ENCODE measurements at places on chromosomes 13 and 19.

DNA sequence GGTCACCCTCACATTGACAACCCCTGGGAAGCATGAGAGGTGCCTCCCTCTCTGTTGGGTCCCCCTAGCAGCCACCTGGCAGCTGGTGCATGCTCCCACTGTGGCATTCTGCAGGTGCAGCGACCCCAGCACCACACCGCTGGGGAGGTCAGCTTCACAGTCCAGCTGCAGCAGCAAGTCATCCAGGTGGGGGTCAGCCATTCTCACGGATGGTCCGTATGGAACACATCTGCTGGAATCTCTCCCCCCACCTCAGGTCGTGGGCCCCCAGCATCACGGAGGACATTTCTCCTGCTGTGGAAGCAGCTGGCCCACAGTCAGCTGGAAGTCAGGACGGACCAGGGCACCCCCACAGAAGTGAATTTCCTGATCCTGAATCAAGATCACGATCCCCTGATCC lies 201.3 kb downstream of the COG6 start:
- DNase-seq = no peak

- peak; percentile 60 for DNase-seq
Measured at GRCh38 chr13:101144808-101145419, 271.4 kb downstream of the NALCN start.

DNA sequence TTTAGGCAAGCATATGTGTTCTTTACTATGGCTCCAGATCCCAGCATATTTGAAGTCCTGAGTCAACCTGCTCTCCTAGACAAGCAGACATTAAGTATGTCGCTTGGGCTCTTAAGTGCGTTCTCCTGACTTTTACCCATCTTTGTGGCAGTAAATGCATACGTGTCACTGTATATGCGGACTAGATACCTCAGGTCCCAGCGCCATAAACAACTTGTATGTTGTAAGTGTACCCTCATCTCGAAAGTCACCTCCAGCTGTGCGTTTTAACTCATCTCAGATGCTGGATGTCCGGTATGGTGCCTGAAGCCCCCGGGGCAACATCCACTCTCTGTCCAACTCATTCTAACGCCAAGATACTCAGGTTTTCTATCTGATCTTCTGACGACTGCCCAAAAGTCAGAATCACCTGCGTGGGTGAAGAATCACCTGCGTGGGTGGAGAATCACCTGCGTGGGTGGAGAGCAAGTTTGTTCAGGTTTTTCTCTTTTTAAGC lies 1.7 kb downstream of the PTOV1 start:
- DNase-seq = no peak

GRCh38 chr19:944663-945241 lies 18.9 kb downstream of the ARID3A start:
- DNase-seq = no peak

DNA sequence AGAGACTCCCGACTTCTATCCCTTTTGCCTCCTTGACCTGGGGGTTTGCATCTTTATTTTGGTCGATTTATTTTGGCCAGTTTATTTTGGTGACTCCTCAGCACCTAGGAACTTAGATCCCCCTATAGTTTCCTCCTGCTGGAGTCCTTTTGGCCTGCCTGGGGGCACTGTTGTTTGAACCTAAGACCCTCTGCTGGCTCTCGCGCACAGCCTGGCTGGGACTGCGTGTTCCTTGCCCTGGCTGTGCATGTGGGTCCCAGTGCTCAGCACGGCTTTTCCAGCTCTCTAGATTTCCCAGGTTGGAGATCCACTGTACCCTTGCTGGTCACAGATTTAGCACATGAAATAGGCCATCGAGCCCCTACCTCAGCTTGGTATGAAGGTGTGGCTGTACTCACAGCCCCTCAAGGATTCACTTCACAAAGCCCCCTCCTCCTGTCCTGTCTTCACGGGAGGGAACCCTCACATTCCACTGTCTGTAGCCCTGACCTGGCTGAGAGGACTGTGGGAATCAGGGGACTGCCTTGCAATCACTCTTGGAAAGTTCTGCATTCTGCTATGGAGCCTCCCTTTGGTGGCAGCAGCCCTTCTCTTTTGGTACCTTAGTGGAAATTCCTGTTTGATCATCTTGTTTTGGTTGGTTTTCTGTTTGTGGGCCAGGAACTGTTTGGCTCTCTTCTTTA lies 8.3 kb downstream of the UBAC2 start:
- no peak for DNase-seq

Data from AML-193 (cell line).